Chondrocyte (in vitro differentiated cells): ENCODE measurements at places on chromosomes 16 and 17. TPM values are rescaled to one million over a fixed set of nuclear protein-coding genes. Genes with fewer than 3 reads are reported as not detected.

DNA sequence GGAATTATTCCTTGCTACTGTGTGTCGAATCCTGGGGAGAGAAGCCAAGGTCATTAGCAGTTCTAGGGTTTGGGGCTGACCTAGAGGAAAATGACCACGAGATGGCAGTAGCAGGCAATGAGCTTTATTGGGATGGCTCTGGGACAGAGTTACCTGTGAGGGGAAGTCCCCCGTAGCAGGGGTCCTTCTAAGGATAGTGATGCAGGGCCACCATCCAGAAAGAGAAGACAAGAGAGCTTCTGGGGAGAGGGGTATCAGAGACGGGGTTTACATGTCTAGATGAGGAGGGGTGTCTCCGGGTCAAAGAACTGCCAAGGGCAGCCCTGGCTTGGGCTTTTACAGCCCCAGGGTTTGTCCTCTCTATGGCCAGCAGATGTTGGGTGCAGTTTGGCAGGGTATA, 6.4 kb upstream of the GGT6 start:
- DNase-seq, result no peak

DNA sequence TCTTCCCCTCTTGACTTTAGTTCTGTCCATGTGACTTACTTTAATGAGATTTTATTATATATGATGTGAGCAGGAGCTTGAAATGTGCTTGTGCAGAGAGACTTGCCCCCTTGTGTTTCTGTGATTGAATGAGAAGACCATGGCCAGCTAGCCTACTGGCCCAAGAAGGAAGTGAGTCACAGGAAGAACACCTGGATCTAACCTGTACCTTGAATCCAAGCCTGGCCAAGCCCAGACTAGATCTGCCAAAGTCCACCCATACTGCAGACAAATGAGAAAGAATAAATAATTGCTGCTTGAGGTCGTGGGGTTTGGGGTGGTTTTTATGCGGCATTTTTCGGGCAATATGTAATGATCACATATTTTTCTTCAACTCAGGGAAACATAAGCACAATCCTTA, 9.6 kb downstream of the ABCA10 start:
- DNase-seq, result no peak

DNA sequence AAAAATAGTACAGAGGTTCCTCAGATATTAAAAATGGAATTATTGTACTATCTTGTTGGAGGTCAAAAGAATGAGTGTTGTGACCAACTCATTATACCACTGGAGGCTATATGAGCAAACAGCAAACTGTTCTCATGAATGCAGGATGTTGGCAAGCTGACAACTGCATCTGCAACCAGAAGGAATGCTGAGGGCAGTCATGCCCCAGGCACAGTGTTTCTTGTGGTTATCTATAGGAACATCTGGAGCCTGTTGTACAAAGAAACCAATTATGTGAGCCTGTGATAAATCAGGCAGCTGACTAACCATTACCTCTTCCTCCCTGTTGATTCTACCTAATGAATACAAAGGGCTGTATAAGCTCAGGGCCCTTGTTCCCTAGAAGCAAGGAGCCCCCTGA, 2057.1 kb downstream of the TP53TG3F start:
- DNase-seq, result no peak

DNA sequence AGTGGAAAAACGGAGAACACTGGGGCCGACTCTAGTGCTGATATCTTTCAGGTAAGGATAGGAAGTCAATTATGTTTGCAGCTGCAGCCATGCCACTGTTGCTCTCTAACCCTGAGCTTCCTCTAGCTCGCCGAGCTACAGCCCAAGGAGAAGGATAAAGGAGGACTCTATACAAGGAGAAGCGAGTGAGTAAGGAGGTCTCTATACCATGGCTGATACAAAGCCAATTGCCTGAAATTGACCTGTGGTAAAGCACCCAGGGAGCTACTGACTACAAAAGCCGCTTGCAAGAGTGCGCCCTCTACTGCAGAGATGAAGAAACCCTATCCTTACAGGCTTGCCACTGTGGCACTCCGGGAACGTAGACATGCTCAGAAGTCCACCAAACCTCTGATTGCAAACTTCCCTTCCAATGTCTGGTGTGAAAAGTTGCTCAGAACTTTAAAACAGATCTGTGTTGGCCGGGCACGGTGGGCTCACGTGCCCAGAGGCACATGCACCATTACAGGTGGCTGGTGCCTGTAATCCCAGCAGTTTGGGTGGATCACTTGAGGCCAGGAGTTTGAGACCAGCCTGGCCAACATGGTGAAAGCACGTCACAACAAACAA, 10.8 kb upstream of the SLC46A1 start:
- no peak for DNase-seq

- DNase-seq, result no peak
Measured at GRCh38 chr16:83393196-83393981, 414.4 kb upstream of the HSBP1 start.

GRCh38 chr17:49878931-49879904, 31.3 kb upstream of the TAC4 start:
- DNase-seq, result no peak

DNA sequence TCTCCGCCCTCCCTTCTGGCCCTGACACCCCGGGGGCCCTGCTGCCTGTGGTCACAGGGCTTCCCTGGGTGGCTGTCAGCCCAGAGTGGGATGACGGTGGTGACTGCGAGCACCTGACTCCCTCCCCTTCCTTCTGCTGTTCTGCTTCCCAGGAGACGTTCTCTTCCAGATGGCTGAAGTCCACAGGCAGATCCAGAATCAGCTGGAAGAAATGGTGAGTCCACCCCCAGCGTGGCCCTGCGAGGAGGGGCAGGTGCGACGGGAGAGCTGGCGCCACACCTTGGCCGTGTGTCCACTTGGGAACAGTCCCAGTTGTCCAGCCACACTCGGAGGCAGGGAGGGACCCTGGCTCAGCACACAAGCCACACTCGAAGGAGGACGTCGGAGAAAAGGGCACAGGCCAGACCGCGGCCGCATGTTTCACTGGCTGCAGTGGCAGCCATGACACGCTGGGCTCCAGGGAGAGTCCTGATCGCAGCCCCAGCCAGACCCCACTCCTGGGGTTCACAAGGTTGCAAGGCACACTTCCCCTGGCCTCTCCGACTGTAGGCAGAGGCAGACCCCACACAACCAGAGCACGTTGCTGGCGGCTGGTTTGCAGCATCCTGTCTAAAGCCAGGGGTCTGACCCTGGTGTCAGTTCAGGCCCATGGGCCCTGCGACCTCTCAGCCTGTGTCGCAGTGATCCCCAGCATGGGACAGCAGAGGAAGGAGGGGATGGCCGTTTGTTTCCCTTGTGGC, 49.9 kb downstream of the BAIAP2 start:
- no peak for DNase-seq

DNA sequence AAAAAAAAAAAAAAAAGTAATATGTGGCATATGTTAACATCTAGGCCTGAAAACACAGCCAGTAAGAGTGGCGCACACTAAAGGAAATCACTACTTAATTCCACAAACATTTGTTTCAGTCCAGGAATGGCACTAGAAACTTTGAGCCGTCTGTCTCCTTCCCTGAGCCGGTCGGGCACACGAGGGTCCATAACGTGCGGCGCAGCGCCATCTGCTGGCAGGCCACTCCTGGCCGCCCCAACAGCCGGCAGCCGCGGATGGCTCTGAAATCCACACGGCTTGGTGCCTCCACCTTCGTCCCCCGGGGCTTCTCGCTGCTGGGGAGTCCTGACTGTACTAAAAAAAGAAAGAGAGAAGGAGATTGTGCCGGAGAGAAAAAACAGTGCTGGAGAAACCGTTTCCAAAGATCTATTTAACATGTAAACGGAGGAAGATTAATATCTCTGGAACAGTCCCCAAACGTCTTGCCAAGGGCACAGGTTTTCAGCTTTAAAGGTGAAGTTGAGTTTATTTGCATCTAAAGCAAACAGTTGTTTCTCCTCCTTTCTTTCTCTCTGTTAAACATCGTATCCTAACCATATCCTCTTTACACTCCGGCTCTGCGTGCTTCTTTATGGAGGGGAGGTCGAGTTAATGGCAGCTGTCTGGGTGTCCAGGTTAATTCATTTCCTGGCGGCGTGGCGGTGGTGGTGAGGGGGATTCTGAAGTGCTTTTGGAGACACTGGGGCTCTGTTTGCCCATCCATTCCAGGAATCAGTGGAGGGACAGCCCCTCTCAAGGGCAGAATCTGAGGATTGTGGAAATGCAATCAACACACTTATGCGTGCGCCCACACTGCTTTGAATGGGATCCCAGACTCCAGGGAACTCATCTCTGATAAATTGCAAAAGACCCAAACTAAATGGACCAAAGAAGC, 611.3 kb upstream of the SALL1 start:
- peak; percentile 90 for DNase-seq

- no peak for DNase-seq
Measured at GRCh38 chr17:7647018-7647417, 3.7 kb upstream of the ATP1B2 start.

GRCh38 chr17:66652840-66653507, 181.9 kb upstream of the CACNG5 start:
- no peak for DNase-seq

DNA sequence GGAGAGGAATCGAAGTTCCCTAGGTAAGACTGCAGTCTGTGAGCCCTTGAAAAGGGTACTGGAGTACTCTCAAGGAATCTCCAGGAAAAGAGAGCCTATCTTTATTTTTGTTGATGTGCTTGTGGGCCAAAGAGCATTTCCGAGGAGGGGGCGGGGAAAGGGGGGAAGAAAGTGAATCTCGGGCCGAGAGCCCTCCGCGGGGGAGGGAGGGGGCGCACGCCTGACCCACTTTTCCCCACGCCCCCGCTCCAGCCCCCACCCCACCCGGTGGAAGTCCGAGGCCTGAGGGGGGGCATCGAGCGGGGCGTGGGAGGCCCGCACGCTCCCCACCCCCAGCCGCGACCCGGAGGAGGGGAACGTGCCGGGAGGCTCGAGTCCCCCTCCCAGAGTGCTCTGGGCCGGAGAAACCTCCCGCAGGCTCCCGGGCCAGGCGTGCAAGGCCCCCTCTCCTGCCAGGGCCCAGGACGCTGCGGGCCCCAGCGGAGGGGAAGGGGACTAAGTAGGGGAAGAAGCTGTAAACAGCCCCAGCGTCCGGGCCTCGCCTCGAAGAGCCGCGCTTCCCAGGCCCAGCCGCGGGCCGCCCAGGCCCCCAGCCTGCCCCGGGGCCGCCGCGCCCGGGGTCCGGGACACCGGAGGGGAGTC, 444 bp downstream of the HELZ start:
- no peak for DNase-seq

GRCh38 chr17:29777663-29778062, 152.4 kb downstream of the SSH2 start:
- no peak for DNase-seq

DNA sequence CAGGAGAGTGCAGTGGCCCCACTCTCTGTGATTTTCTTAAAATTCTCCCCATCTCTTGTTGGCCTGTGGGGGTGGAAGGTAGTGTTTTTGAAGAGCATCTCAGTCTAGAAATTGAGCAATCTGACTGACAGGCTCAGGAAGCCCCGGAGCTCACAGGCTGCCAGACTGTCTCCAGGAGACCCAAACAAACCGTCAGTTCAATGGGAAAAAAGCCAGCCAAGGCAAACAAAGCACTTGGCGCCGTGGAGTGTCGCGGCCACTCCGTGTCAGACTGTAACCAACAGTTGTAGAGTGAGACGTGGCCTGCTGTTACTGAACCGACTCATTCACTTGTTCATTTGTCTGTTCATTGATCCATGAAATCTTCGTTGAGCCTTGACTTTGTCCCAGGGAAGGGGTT, 33.7 kb downstream of the RGS9 start:
- no peak for DNase-seq

- no peak for DNase-seq
Measured at GRCh38 chr16:68488554-68488953, 40.2 kb upstream of the SMPD3 start.

DNA sequence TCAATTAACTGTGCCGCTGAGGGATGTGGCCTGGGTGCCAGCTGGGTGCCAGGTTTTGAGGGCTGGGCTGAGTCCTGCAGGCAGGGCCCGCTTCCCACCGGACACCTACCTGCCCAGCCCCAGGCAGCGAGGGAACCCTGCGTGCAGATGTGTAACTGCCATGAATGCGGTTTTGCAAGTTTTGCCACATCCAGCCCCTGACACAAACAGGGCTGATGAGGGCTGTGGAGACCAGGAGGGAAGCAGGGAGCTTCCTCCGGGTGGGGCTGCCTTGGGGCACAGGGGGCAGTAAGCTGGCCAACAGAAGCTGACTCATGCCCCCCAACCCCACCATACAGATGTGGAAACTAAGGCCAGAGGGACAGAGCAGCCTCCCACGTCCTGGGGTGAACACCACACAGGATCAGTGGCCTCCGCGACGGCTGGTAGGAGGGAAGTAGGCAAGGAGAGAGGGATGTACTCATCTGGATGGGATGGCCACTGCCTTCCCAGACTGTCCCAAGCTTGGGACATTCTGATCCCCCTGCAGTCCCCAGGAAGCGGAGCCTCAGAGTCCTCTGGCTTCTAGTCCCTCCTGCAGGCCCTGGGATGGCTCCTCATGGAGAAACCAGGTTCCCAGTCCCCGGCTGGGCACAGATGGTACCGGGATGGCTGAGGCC, 1.6 kb downstream of the UBALD1 start:
- DNase-seq, result no peak

DNA sequence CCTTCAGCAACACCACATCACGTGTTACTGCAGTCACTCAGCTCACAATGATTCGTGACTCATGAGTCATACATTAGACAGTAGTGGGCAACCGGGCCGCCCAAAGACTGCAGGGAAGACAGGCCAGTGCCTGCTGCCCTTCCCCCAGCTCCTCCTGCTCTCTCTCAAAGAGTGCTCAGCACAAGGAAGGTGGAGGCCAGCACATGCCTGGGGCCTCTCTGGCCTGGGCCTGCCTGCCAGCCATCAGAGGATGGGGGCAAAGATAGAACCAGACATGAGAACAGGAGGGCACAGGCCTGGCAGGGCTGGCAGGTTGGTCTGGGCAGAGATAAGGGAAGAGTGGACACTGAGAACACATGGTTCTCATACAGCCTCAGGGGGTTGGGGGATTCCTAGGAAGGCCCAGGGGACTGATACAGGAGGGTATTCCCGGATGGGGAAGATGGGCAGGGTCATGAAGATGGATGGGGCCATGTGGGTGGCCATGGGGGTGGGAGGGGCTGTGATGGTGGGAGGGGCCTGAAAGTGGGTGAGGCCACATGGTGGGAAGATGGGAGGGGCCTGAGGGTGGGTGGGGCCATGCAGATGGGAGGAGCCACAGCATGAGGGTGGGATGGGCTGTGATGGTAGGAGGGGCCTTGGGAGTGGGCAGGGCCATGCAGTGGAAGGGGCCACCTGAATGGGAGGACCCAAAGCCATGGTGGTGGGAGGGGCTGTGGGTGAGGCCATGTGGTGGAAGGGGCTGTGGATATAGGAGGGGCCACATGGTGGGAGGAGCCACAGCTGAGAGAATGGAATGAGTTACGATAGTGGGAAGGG, 29.0 kb downstream of the KATNB1 start:
- DNase-seq, result no peak

The DNAH9 gene
- total RNA-seq, result 0.37 to 0.73 TPM in 2 of 3 replicates, not detected in the other

The DLX3 gene
- total RNA-seq, result 0.10 TPM in 1 of 3 replicates, not detected in the others

The POLDIP2 gene
- 70.1 to 70.8 TPM (median 70.4 TPM) in 3 replicates for total RNA-seq

The TBC1D3K gene
- not detected in 3 replicates for total RNA-seq

The WDR45B gene
- 60.4 to 70.0 TPM (median 67.8 TPM) in 3 replicates for total RNA-seq

The HOXB1 gene
- not detected in 3 replicates for total RNA-seq

The NFATC2IP gene
- total RNA-seq, result 23.0 to 24.3 TPM (median 23.8 TPM) in 3 replicates

The IL4R gene
- 30.1 to 47.7 TPM (median 41.0 TPM) in 3 replicates for total RNA-seq

The CORO1A gene
- 2.2 to 3.0 TPM (median 2.9 TPM) in 3 replicates for total RNA-seq

The SCGB1C2 gene
- total RNA-seq, result not detected in 3 replicates

The ABCC11 gene
- 0.32 to 0.44 TPM in 2 of 3 replicates, not detected in the other for total RNA-seq

The CTRB1 gene
- not detected in 3 replicates for total RNA-seq

The PLXDC1 gene
- 11.1 to 40.5 TPM (median 37.4 TPM) in 3 replicates for total RNA-seq

The ANKFN1 gene
- total RNA-seq, result not detected in 3 replicates

The PTX4 gene
- not detected in 3 replicates for total RNA-seq

The KRT27 gene
- total RNA-seq, result not detected in 3 replicates
